Activated T-cell treated with anti-CD3 and anti-CD28 coated beads, Interleukin-2, amount 50 U/mL, for 72 hours (primary cell): ENCODE measurements at places on chromosomes 11 and 22. TPM values are rescaled to one million over a fixed set of nuclear protein-coding genes. Genes with fewer than 3 reads are reported as not detected.

The NPAS4 gene
- not detected for total RNA-seq

The KCNK4 gene
- total RNA-seq = 0.35 TPM

The SHISA8 gene
- total RNA-seq = 3.2 TPM

The ZNF280B gene
- 4.5 TPM for total RNA-seq

The GANAB gene
- 310 TPM for total RNA-seq

The SPDYC gene
- total RNA-seq = not detected

The NRIP3 gene
- total RNA-seq = 3.2 TPM

The CNIH2 gene
- 3.5 TPM for total RNA-seq

The ARHGAP1 gene
- total RNA-seq = 43.5 TPM

The KRTAP5-1 gene
- not detected for total RNA-seq

DNA sequence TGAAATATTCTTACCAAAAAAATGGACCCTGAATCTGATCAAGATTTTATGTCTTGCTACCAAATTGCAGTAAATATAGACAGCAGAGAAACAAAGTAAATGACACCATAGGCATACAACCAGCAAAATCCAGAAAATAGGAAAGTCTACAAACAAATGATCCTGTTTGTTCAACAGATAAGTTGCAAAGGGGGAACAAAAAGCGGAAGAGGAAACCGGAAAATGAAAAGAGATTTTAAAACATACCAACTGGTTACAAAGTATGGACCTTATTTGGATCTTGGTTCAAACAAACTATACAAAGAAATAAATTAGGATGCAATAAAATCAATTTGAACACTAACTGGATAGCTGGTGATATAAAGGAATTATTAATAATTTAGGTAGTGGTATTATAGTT, 92.0 kb downstream of the TMPRSS5 start:
- H3K36me3 ChIP-seq = no peaks in the 10 kb centered on the region
- peaks cover 11% of the 10 kb centered on the region for H3K27me3 ChIP-seq
- no peak overlapping the region for H3K27ac ChIP-seq
- no peak overlapping the region for H3K4me3 ChIP-seq

DNA sequence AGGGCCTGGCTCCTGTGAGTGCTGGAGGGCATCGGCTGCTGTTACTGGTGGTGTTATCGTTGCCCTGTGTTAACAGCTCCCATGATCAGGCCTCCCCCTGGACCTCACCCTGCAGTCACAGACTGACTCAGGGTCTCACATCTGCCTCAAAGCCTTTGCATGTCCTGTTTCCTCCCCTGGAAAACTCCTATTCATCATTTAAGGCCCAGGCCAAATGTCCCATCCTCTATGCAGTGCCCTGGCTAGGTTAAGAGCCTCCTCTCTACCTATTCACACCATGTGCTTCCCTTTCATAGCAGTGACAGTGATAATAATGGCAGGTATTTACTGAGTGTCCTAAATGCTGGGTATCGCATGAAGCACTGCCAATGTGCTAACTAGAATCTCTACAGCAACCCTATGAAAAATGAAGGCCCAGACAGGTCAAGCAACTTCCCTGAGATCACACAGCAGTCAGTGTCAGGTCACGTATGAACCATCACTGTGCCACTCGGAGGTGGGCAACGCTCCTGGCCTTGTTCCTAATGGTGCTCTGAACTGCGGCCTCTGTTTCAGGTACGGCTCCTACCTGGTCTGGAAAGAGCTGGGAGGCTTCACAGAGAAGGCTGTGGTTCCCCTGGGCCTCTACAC, 9.3 kb downstream of the TSPO start:
- no peak overlapping the region for H3K27ac ChIP-seq
- no peaks in the 10 kb centered on the region for H3K36me3 ChIP-seq
- H3K4me3 ChIP-seq = no peak overlapping the region
- no peaks in the 10 kb centered on the region for H3K4me1 ChIP-seq
- DNase-seq = no peak

GRCh38 chr11:22221143-22221542, 28.3 kb downstream of the ANO5 start:
- H3K4me3 ChIP-seq = no peak overlapping the region
- H3K36me3 ChIP-seq = no peaks in the 10 kb centered on the region
- no peaks in the 10 kb centered on the region for H3K27me3 ChIP-seq

GRCh38 chr11:122717264-122717867, 61.8 kb downstream of the UBASH3B start:
- DNase-seq = peak; percentile 61
- no peak overlapping the region for H3K4me3 ChIP-seq
- peaks cover 11% of the 10 kb centered on the region for H3K27me3 ChIP-seq
- H3K36me3 ChIP-seq = no peaks in the 10 kb centered on the region
- H3K27ac ChIP-seq = peak overlapping the region; percentile 32

DNA sequence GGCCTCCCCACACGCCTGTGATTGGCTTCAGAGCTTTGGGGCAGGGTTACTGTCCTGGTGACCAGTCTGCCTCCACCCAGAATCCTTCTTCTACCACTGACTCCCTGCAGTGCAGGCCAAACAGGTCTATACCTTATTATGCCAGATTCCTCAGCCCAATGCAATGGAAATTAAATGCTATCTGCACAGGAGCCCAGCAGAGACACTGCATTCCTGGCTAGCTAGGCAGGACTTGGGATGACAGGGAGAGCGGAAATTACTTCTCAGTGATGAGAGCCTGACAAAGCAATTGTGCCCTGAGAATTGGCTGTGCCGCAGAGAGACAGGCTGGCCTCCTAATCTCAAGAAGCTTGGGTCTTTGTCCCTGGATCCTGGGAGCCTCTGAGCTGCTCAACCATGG, 143.8 kb upstream of the NCAM1 start:
- no peaks in the 10 kb centered on the region for H3K27me3 ChIP-seq
- no peak overlapping the region for H3K27ac ChIP-seq
- no peak overlapping the region for H3K4me3 ChIP-seq
- H3K36me3 ChIP-seq = no peaks in the 10 kb centered on the region
- no peaks in the 10 kb centered on the region for H3K4me1 ChIP-seq

GRCh38 chr22:37778370-37779009, 29.2 kb upstream of the GCAT start:
- no peaks in the 10 kb centered on the region for H3K36me3 ChIP-seq
- no peak overlapping the region for H3K27ac ChIP-seq
- H3K4me3 ChIP-seq = no peak overlapping the region
- DNase-seq = no peak
- H3K27me3 ChIP-seq = no peaks in the 10 kb centered on the region

DNA sequence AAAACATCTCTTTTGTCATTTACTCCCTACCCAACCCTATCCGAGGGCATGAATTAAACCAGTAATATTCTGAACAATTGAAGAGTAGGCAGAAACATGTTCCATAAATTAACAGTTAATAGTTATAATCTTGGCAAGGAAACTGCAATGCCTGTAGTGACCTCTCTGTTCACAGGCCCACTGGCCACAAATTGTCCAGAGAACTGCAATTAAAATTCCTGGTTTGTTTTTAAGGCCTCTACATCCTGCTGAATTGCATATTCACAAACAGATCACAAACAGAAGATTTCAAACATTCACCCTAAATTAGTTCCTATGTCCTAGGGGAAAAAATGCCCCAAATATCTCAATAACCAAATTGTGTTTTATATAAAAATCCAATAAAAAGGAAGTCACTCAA, 143.2 kb upstream of the TRPC6 start:
- no peaks in the 10 kb centered on the region for H3K27me3 ChIP-seq
- H3K27ac ChIP-seq = no peak overlapping the region
- no peak overlapping the region for H3K4me3 ChIP-seq
- H3K36me3 ChIP-seq = no peaks in the 10 kb centered on the region
- no peak for DNase-seq

GRCh38 chr11:112185883-112186282, 10.6 kb downstream of the BCO2 start:
- peaks cover 12% of the 10 kb centered on the region for H3K27me3 ChIP-seq
- H3K36me3 ChIP-seq = no peaks in the 10 kb centered on the region
- H3K4me3 ChIP-seq = no peak overlapping the region

DNA sequence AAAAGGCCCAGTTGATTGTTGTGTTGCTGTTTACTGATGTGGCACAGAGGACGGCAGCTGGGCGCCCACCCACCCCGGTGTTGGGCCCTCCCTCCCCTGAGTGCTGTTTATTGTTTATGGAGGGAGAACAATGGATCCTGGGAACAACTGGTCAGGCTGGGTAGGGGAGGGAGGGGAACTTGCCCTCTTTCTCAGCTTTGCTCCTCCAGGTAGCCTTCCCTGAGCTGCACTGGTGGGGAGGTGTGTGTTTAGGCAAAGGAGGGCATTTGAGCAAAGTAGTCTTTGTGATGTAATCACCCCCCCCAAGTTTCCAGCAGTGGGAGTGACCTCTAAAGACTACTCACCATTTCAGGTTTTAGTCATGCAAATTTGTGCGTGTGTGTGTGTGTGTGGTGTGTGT, 1035.3 kb downstream of the NTM start:
- H3K27ac ChIP-seq = no peak overlapping the region
- no peak overlapping the region for H3K4me3 ChIP-seq
- DNase-seq = no peak
- peaks cover 6% of the 10 kb centered on the region for H3K27me3 ChIP-seq
- peaks cover 2% of the 10 kb centered on the region for H3K36me3 ChIP-seq

DNA sequence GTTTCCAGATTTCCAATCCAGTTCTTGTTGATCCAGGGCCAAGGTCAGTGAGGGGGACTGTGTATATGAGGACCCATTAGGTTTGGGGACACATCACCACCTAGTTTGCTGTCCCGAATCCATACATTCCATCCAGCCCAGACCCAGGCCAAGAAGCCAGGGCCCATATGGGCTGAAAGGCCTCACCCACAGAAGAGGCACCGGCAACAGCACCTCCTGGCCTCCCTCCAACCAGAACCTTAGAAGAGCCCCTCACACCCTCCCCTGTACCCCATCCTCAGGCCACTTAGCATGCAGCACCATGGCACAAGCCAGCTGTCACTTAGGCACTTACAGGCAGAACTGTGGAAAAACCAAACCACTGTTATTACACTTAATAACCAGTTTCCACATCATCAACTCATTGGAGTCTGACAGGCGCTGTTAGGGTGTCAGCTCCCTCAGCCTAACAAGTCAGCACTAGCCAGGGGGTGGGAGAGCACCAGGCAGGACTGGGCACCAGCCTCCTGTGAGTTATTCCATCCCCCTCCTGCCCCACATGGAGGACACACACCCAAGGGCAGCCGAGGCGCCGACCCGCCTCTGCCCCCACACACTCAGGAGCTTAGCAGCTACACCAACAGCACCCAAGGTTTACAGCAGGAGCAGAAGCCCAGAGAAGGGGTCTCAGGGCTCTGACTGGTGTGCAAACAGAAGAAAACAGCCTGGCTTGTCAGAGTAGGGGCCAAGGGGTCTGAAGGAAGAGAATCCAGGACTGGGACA, 132.0 kb downstream of the BUD13 start:
- DNase-seq = no peak
- H3K36me3 ChIP-seq = no peaks in the 10 kb centered on the region
- H3K27me3 ChIP-seq = peaks cover 7% of the 10 kb centered on the region
- H3K4me1 ChIP-seq = no peaks in the 10 kb centered on the region
- H3K27ac ChIP-seq = no peak overlapping the region

GRCh38 chr22:49113758-49114157, 713.9 kb downstream of the BRD1 start:
- H3K36me3 ChIP-seq = no peaks in the 10 kb centered on the region
- no peaks in the 10 kb centered on the region for H3K27me3 ChIP-seq
- H3K4me1 ChIP-seq = no peaks in the 10 kb centered on the region
- H3K4me3 ChIP-seq = no peak overlapping the region
- no peak for DNase-seq

DNA sequence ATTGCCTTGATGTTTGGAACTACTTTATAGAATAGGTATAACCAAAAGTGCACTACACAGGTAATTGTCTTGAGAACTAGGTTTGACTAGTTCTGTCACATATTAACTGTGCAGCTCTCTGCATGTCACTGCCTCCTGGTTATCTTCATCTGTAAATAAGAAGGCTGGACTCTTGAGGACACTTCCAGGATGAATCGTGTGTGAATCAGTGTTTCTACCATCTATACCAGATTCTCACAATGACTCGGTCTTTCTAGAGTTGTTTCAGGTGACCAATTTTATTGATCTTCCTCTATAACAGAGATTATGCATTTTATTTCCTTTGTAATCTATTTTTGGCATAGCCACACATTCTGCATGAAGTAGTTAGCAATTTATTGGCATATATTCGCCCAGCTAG, 1181.0 kb upstream of the TENM4 start:
- H3K27me3 ChIP-seq = no peaks in the 10 kb centered on the region
- no peaks in the 10 kb centered on the region for H3K4me1 ChIP-seq
- no peak overlapping the region for H3K27ac ChIP-seq
- DNase-seq = no peak
- no peak overlapping the region for H3K4me3 ChIP-seq
- H3K36me3 ChIP-seq = peaks cover 1% of the 10 kb centered on the region

GRCh38 chr11:96217206-96217605, 125.8 kb downstream of the MAML2 start:
- peak overlapping the region; percentile 84 for H3K27ac ChIP-seq
- H3K27me3 ChIP-seq = no peaks in the 10 kb centered on the region
- peak overlapping the region; percentile 48 for H3K4me3 ChIP-seq
